ENCODE measurements at places on chromosomes 11 and 22.
A peak's percentile ranks its signal among the peaks of the same experiment; 100 is the strongest.

DNA sequence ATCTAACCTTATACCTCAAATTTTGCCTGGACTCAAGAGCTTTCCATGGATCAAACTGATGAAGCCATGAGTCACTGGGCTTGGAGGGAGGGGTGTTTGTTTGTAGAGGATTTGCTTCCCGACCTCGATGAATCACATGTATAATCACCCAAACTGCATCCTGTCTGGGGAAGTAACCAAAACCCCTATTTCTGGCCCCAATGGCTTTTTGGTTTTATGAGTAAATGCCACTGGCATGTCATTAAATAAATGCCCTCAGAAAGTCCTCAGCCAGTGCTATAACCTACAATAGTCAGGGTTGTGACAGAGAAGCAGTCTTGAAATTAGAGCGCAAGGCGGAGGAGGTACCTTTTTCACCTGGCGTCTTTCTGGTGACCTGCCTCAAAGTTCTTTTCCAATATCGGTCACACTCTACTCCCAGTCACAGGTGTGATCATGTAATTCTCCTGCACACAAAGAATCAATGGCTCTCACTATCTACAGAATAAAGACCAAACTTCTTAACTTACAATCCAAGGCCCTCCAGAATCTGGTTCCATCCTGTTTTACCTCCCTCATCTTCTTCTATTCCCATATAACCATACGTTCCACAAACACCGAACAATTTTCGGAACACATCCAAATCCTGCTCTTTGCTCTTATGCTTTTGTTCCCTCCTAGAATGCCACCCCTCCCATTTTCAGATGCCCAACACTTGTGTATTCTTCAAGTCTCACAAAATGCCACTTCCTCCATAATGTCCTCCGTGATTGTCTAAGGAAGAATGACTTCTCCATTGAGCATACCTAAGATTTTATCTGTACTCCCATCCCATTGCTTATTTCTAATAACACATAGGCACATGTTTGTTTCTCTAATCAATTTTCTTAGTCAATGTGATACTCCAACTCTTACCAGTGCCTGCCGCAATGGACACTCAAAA is 81.3 kb upstream of the BLID start:
- DNase-seq = no peak

DNA sequence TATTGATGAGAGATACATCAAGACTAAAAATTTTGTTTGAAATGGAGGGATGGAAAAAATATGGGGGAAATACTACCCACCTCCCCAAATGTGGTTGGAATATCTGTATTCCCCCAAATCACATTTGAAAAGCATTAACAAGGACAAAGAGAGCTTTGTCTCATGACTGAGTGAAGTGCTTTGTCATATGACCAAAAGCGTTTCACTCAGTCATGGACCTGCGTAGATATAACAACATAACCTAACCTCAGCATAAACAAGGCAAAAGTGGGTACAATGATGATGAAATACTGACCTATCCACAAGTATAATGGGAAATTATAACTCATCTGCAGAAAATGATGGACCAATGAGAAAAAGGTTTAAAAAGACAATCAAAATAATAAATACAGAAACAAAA is 418.3 kb downstream of the TBC1D22A start:
- no peak for DNase-seq

DNA sequence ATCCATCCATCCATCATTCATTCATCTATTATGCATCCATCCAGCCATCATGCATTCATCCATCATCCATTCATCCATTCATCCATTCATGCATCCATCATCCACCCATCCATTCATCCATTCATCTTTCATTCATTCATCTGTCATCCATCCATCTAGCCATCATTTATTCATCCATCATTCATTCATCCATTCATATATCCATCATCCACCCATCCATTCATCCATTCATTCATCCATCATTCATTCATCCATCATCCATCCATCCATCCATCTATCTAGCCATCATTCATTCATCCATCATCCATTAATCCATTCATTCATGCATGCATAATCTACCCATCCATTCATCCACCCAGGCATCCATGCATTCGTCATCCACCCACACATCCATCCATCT is 1450.3 kb downstream of the TBC1D22A start:
- DNase-seq = no peak

- no peak for DNase-seq
Observed at GRCh38 chr11:38990139-38990538, 2392.1 kb upstream of the RAG2 start.

DNA sequence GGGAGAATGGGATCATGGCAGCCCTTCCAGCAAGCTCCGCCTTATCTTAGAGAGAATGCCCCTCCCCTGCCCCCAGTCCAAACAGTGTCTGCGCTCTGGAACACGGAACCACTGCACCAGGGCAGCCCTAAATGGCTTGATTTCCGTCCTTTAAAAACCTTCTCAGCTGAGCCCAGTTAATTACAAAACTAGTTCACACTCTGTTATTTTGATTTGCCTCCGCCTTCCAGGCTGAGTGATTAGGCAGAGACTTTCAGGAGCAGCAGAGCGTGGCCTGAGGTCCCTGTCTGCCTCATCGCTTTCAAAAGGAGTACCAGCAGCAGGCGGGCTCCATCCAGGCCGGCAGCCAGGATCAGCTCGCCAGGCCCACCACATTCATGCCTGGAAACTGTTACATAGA is 313.0 kb downstream of the BRD1 start:
- DNase-seq = peak; percentile 20

- DNase-seq = no peak
Observed at GRCh38 chr11:4027746-4028145, 66.9 kb upstream of the RRM1 start.

DNA sequence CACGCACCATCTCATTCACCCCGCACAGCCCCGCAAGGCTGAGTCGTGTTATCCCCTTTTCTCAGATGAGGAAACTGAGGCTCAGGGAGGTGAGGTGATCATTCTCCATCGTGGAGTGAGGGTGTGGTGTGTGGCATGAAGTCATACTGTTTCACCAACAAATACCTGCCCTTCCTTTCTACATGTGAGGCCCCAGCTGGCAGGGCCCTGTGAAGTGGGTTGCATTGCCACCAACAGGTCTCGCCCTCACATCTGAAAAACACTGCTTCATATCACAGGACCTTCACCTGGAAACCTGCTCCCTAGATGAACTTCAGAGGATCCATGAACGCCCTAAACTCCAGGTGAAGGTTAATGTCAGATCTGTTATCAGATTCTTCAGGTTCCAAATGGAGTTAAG is 4.3 kb downstream of the SSTR3 start:
- DNase-seq = no peak

DNA sequence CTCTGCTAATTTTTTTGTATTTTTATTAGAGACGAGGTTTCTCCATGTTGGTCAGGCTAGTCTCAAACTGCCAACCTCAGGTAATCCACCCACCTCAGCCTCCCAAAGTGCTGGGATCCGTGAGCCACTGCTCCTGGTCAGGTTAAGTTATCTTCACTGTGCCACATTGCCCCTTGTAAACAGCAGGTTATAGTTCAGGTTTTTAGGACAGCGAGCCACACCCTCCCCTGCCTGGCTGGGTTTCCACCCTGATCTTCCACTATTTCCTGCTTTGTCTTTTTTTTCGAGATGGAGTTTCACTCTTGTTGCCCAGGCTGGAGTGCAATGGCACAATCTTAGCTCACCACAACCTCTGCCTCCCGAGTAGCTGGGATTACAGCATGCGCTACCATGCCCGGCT is 16.1 kb downstream of the ACO2 start:
- DNase-seq = no peak

DNA sequence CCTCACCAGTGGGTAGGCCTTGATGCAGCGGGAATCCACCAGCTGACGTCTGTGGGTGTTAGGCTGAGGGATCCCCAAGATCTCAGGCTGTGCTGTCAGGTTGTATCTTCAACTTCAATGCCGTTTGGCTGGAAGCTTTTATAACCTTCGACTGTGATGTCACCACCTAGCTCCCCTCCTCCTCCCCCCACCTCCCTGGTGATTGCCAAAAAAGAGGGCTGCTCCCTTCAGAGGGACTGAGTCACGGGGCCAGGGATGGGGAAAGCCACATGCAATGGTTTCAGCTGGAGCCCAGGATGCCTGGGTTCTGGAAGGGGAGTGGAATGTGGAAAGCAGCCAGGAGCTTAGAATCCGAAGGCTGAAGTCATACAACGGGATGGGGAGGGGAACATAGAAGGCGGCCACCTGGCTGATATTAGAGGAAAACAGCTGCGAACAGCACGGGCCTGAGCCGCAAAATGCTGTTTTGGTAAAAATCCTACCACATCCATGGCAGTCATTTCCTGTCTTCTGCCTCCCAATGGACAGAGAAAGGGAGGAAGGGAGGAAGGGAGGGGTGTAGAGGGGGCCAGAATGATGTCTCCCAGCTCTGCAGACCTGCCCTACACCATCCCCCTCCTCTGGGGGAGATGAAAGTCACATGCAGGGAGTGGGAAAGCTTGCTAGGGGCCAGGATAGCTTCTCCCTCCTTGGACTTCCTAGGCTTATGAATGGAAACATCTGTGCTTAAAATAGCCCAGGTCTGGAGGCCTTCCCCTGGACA is at the start of gene LRRN4CL:
LRRN4CL (minus strand) TSS at position 110 of the 763 bp plus-strand sequence. CDS start 1,022 bp downstream, outside the sequence.
- peak; percentile 79 for DNase-seq

DNA sequence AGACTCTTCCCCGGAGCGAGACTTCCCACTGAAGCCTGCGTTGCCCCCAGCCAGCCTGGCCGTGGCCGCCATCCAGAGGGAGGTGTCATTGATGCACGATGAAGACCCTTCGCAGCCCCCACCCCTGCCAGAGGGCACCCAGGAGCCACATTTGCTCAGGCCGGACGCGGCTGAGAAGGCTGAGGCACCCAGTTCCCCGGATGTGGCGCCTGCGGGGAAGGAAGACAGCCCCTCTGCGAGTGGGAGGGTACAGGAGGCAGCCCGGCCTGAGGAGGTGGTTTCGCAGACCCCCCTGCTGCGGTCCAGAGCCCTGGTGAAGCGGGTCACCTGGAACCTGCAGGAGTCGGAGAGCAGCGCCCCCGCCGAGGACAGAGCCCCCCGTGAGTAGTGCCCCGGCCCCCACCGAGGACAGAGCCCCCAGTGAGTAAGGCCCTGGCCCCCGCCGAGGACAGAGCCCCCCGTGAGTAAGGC is 6.4 kb downstream of the IRF7 start:
- DNase-seq = no peak

GRCh38 chr11:10609636-10610035 is 41.2 kb upstream of the LYVE1 start:
- no peak for DNase-seq

DNA sequence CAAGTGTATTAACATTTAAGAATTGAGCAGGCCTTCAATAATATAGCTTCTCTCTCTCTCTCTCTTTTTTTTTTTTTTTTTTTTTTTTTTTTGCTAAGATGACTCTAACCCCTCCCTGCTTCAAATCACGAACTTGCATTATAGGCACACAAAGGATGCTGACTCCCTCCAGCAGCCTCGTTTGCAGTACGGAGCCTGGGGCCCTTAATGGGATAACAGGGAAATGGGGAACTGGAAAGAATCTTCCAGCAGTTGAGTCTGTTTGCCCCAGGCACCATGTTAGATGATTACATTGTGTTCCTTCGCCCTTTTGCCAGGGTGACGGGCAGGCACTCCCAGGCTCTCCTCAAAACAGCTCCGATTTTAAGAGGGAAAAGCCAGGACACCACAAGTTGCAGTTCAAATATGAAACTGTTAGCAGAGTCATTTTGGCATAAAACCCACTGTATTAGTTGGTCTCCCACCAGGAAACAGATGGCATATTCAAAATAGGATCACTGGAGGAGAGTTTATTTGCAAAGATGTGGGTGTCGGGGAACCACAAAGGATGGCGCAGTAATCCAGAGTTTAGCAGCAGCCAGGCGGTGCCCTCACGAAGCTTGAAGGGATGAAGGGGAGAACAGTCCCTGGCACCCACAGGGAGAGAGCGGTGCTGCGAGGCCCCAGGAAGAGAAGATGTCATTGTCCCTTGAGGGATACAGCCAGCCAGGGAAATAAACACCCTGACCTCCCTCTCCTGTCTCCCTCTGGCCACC is 26.5 kb upstream of the TREH start:
- no peak for DNase-seq

- DNase-seq = no peak
Observed at GRCh38 chr11:120098503-120099020, 39.4 kb downstream of the TRIM29 start.

- no peak for DNase-seq
Observed at GRCh38 chr22:47094861-47095330, 332.4 kb downstream of the TBC1D22A start.

DNA sequence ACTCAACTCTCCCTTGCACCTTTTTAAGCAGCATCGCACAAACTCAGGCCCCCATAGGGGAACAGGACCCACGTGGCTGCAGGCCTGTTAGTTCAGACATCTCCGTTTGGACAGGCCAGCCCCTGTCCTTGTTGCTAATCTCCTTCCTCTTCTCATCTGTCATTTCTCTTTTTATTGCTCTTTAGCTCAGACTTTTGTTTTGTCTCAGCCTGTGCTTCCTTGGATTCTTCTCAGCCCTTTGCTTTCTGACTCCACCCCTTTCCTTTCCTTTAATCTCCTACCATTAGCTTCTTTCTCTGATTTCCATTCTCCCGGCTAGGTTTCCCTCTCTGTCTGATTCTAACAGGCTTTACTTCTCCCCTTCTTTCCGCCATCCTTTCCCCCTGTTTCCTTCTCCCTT is 68.7 kb downstream of the SCN3B start:
- no peak for DNase-seq

DNA sequence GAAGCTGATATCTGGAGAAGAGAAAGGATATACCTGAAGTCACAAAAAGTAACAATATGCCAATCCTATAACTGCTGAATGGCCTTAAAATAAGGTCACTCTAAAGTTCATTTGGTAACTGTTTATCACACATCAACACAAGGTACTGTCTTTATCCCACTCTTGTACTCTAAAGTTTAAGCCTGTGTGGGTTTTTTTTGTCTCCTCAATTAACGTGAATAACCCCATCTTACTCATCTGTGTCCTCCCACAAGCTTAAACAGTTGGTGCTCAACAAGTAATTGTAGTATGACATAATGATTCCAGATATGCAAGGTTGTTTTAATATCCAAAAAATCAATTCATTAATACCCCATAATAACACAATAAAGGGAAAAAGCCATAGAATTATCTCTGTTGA is 42.1 kb downstream of the PAK1 start:
- no peak for DNase-seq

DNA sequence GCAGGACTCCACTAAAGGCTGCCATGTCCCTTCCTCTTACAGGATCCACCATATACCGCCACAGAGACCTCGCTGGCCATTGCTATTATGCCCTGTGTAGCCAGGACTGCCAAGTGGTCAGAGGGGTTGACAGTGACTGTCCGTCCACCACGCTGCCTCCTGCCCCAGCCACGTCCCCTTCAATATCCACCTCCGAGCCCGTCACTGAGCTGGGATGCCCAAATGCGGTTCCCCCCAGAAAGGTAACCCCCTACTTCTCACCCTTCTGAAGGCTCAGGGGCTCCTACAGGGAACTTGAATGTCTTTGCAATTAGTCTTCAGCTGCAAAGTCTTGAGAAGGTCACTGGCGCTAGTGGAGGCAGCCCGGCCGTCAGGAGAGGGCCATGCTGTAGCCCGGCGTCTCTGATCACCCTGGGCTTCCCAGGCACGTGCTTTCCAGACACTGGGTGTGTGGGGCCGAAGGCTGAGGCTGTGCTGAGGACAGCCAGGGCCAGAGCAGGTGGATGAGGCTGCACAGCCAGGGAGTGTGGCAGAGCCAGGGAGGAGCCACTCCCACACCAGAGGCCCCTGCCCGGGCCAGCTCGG is 30.0 kb upstream of the MUC5B start:
- DNase-seq = no peak

- DNase-seq = no peak
Observed at GRCh38 chr22:46364341-46365165, 29.0 kb downstream of the TRMU start.

All from anterior cingulate cortex (tissue), 58 donors.